ENCODE measurements at places on chromosomes 16 and 17. TPM values are rescaled to one million over a fixed set of nuclear protein-coding genes. Genes with fewer than 3 reads are reported as not detected.

GRCh38 chr16:28984619-28985135, at the start of gene LAT:
LAT (plus strand) TSS chr16:28985052; CDS start chr16:28985418, 366 bp downstream.
- H3K27me3 ChIP-seq: no peaks in the 10 kb centered on the region
- DNase-seq: no peak
- no peaks in the 10 kb centered on the region for H3K4me1 ChIP-seq
- H3K36me3 ChIP-seq: peaks cover 88% of the 10 kb centered on the region
- H3K4me3 ChIP-seq: peak within 1 kb of the TSS; percentile 48

DNA sequence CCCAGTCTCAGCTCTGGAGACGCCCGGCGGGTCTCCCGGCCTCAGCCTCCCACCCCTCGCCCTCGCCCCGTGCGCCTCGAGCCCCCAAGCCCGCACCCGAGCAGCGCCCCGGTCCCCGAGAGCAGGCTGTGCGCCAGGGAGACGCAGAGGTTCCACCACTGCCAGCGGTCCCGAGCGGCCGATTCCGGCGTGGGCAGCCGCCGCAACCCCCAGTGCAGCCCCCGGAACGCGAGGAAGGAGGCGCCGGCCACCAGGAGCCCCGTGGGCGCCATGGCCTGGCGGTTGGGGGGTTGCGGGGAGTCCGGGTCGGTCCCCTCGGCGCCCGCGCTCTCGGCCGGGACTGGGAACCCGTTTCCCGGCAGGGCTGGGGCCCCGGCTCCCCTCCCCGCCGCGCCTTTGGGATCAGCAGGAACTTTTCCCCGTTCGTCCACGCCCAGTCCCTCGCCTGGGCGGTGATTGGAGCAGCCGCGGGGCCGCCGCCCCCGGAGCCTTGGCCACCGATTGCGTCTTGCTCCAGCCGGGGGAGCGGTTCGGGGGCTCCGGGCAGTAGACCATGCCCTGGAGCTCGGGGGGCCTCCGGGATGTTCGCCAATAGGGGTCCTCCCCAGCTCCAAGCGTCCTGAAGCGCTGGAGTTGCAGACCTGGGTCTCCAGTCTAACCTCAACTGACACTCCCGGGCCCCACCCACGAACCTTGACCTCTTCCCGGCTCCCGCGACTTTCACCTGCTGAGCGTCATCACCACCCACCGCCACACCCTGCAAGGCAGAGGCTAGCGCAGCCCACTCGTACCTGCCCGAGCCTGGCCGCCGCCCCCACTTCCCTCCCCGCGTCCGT, at the start of gene TLCD2:
TLCD2 (minus strand) TSS at position 407 of the 836 bp plus-strand sequence; CDS start at position 272, 135 bp downstream.
- peak; percentile 84 for DNase-seq
- peaks cover 32% of the 10 kb centered on the region for H3K36me3 ChIP-seq
- peaks cover 60% of the 10 kb centered on the region for H3K4me1 ChIP-seq
- no peaks in the 10 kb centered on the region for H3K27me3 ChIP-seq
- H3K27ac ChIP-seq: peak within 1 kb of the TSS; percentile 87
- H3K4me3 ChIP-seq: peak within 1 kb of the TSS; percentile 81

GRCh38 chr17:4748686-4749085, 9.0 kb upstream of the CXCL16 start:
- peak; percentile 15 for DNase-seq
- H3K4me1 ChIP-seq: peaks cover 6% of the 10 kb centered on the region
- no peaks in the 10 kb centered on the region for H3K36me3 ChIP-seq

DNA sequence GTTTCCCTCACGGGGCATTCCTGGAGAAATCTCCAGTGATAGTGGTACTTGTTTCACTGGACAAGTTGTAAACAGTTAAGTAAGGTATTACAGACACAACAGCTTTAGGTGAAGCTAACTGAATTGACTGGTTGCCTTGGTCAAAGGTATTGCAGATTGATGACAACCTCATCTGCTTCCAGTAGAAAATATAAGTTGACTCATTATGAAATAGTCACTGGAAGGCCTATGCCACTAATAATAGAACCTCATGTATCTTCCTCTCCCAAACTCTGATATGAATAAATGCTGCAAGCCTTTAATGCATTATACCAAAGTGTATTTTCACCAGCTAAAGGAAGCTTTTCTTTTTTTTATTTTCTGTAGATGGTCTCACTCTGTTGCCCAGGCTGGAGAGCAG, 44.8 kb downstream of the GLG1 start:
- H3K4me1 ChIP-seq: peaks cover 14% of the 10 kb centered on the region
- no peak for DNase-seq
- H3K27ac ChIP-seq: no peak overlapping the region
- H3K27me3 ChIP-seq: no peaks in the 10 kb centered on the region
- no peak overlapping the region for H3K4me3 ChIP-seq

Gene GPRC5C
- total RNA-seq: 58.2 TPM

DNA sequence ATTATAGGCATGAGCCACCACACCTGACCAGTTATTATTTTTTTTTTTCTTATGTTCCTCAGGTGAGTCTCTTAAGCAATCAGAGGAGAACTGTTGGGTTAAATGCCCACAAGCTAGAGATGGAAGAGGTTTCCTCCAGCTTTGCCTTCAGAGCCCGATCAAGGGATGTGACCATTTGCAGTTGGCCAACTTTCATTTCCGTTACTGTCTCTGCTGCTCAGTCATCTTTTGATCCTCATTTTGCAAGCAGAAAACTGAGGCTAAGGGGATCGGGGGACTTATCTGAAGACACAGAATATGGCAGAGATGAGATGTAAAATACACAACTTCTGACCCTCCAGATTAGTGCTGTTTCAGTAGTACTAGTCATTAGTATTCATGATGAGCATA, 188.8 kb downstream of the RAB11FIP4 start:
- DNase-seq: no peak
- H3K4me1 ChIP-seq: peaks cover 42% of the 10 kb centered on the region
- no peak overlapping the region for H3K4me3 ChIP-seq
- peak overlapping the region; percentile 73 for H3K27ac ChIP-seq
- no peaks in the 10 kb centered on the region for H3K27me3 ChIP-seq

DNA sequence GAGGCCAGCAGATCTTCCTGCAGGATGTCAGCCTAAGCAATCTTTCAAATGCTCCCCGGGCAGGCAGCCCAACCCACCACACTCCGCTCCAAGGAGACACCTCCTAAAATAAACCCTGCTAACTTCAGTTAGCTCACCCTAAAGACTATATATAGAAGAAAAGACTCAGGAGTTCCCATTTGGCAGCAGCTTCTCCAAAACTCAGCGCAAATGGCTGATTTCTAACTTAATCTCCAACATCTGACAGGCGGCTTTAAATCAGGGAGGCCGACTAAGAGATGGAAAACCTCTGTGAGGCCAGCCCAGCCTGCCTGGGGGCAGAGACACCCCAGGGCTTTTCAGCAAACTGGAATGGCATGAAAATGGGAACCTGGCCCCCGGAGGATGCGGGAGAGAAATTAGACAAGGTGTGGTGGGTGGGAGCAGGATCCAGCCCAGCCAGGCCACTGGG, 91.6 kb downstream of the XYLT1 start:
- no peaks in the 10 kb centered on the region for H3K36me3 ChIP-seq
- DNase-seq: no peak
- no peak overlapping the region for H3K27ac ChIP-seq
- no peak overlapping the region for H3K4me3 ChIP-seq
- no peaks in the 10 kb centered on the region for H3K27me3 ChIP-seq
- H3K4me1 ChIP-seq: peaks cover 62% of the 10 kb centered on the region

DNA sequence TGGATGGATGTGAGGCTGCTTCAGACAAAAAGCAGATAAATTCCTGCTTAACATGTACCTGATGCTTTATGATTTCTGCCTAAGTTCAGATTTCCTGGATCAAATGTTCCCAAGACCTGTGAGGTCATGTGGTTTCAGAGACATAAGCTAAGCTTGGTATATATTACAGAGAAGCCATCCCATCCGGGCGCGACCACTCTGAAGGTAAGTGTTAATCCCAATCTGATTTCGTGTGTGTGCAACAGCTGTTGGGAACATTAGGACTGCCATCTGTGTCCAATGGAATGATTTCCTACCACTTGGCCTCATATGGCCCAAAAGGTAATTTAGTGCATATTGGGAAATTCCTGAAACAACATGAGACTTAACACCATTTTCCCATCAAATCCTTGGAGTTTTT, 199.1 kb downstream of the HS3ST3B1 start:
- no peaks in the 10 kb centered on the region for H3K36me3 ChIP-seq
- H3K4me1 ChIP-seq: no peaks in the 10 kb centered on the region
- no peaks in the 10 kb centered on the region for H3K27me3 ChIP-seq
- DNase-seq: no peak
- H3K4me3 ChIP-seq: no peak overlapping the region

- H3K36me3 ChIP-seq: no peaks in the 10 kb centered on the region
- no peaks in the 10 kb centered on the region for H3K27me3 ChIP-seq
- DNase-seq: peak; percentile 70
- peaks cover 36% of the 10 kb centered on the region for H3K4me1 ChIP-seq
- peak overlapping the region; percentile 75 for H3K27ac ChIP-seq
Measured at GRCh38 chr17:1764284-1764683, 2.4 kb downstream of the SERPINF1 start.

DNA sequence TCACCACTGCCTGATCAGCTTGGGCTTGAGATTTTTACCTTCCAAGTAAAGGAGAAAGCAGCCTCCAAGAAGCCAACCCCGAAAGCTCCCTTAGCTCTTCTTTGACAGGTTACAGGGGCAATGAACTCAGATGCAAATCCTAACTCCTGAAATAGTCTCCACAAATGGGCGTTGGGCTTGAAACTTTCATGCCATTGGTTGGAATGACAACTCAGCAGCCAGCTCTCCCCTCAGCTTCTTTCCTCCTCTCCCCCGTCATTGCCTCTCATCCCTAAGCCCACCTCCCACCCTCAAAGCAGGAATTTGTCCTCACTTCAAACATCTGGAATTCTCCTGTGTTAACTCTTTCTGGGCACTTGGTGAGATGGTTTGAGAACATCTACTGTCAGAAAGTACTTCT, at the start of gene TAT:
TAT (minus strand) TSS at position 122 of the 400 bp plus-strand sequence. CDS start 677 bp downstream, outside the sequence.
- H3K36me3 ChIP-seq: no peaks in the 10 kb centered on the region
- DNase-seq: no peak
- no peak within 1 kb of the TSS for H3K27ac ChIP-seq
- H3K4me3 ChIP-seq: no peak within 1 kb of the TSS
- H3K27me3 ChIP-seq: no peaks in the 10 kb centered on the region
- no peaks in the 10 kb centered on the region for H3K4me1 ChIP-seq

DNA sequence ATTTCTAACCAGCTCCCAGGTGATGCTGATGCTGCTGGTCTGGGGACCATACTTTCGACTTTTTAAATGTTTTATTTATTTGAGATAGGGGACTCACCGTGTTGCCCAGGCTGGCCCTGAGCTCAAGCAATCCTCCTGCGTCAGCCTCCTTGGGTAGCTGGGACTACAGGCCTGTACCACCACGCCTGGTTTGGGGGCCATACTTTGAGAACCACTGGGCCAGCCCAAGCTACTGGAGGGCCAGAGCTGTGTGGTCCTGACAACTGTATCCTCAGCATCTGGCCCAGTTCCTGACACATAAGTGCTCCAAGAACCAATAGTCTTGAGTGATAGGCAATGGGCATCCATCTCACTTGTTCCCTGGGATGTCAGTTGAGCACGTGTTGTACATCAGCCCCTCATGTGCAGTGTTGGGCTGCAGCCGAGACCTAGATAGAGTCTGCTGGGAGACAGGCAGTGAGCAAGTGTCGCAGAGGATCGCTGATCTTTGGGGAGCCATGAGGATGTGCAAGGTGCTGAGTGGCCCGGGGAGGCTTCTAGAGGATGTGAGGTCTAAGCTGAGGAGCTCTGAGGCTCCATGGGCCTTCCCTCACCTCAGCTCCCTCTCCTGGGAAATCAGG, 1.6 kb downstream of the RMI2 start:
- no peak overlapping the region for H3K4me3 ChIP-seq
- no peaks in the 10 kb centered on the region for H3K27me3 ChIP-seq
- no peaks in the 10 kb centered on the region for H3K36me3 ChIP-seq
- H3K4me1 ChIP-seq: peaks cover 29% of the 10 kb centered on the region
- no peak overlapping the region for H3K27ac ChIP-seq

- no peak for DNase-seq
- no peaks in the 10 kb centered on the region for H3K27me3 ChIP-seq
- H3K4me3 ChIP-seq: no peak overlapping the region
- peak overlapping the region; percentile 43 for H3K27ac ChIP-seq
- H3K4me1 ChIP-seq: no peaks in the 10 kb centered on the region
Measured at GRCh38 chr16:50555269-50555875, 7.2 kb downstream of the NKD1 start.

Gene SALL1
- total RNA-seq: not detected

Gene ENPP7
- 0.18 TPM for total RNA-seq

GRCh38 chr16:78620291-78620690, 520.8 kb downstream of the WWOX start:
- H3K27me3 ChIP-seq: no peaks in the 10 kb centered on the region
- no peak for DNase-seq
- no peak overlapping the region for H3K27ac ChIP-seq
- no peak overlapping the region for H3K4me3 ChIP-seq

DNA sequence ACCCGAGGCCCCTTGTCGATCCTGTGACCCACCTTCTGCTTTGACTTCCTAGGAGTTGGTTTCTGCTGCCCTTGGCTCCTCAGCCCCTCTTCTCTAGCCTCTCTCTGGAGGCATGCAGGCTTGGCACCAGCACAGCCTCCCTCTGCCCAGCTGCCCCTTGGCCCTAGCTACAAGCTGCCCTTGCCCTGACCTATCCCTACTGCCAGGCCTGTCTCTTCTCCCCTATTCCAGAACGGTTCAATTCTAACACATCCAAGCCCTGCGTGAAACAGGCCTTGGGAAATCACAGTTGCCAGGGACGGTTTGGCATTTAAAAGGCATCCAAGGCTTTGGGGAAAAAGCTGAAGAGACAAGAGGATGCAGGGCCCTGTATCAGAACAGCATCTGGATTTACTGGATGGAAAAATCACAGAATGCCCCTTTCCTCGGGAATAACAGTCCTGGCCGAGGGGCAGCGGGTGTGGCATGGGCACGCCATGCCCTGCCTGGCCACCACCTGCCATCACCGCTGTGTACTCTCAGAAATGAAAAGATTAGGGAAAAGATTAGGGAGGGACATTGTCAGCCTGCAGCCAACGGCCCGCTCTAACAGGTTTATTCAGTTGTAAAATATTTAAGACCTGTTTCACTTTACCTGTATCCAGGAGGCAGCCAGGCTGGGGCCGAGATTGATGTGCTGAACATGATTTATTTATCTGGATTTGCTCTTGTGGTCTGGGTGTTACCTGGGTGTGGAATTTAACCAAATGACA, 15.8 kb downstream of the RAI1 start:
- peak overlapping the region; percentile 60 for H3K27ac ChIP-seq
- DNase-seq: no peak
- H3K4me3 ChIP-seq: no peak overlapping the region

- H3K27me3 ChIP-seq: no peaks in the 10 kb centered on the region
- no peak for DNase-seq
- no peak overlapping the region for H3K4me3 ChIP-seq
Measured at GRCh38 chr17:8224891-8225812, 14.8 kb upstream of the AURKB start.

Data from lower lobe of right lung (tissue), 2 donors.